AG10803 (cell line): ENCODE measurements at places on chromosomes 3 and 15.

DNA sequence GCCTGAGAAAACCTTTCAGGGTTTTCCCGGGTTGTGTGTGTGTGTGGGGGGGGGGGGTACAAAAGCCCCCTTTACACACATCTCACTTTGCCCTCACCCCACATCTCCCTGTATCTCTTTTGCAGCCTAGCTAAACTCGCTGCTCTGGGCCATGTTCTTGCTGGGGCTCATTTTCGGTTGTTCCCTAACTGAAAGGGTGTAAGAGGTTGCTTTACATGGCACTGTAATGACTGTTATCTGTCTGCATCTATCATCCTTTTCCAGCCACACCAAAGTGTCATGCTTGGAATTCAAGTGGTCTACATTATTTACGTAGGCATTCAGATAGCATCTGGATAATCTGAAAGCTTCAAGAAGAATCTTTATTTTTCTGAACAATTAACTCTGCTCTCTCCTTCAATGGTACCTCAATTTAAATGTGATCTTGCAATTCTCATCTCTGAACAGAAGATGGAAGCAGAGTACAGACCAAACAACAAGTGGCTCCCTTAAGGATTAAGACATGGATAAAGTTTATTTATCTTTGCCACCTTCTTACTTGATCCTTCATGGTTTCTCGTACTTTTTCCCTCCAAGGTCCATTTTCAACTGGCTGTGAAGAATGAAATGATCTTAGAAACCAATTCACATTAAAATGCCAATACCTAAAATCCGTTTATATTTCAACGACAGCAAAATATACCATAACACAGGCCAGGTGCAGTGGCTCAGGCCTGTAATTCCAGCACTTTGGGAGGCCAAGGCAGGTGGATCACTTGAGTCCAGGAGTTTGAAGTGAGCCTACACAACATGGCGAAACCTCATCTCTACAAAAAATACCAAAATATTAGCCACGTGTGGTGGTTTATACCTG is 34.9 kb downstream of the DCLK3 start:
- peak; percentile 65 for DNase-seq

GRCh38 chr3:13836658-13837587 is 42.9 kb downstream of the WNT7A start:
- no peak for DNase-seq

DNA sequence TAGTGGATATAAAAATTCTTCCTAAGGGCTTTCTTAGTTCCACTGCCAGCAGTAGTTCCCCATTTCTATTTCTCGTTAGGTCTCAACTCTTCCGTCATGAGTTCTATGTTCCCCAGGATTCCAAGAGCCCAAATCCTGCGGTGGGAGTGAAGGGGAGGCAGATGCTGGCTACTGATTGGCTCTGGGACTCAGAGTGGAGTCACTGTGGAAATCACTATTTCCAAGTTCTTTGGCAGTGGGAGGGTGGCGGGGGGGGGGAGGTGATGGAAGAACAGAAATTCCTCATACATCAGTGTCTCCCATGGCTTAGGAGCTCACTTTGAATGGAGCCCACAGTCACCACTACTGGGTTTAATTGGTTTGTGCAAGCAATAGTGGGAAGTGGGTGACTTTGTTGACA is 5.6 kb downstream of the CCR1 start:
- no peak for DNase-seq

GRCh38 chr15:38701149-38701548 is 136.5 kb upstream of the RASGRP1 start:
- DNase-seq = no peak

DNA sequence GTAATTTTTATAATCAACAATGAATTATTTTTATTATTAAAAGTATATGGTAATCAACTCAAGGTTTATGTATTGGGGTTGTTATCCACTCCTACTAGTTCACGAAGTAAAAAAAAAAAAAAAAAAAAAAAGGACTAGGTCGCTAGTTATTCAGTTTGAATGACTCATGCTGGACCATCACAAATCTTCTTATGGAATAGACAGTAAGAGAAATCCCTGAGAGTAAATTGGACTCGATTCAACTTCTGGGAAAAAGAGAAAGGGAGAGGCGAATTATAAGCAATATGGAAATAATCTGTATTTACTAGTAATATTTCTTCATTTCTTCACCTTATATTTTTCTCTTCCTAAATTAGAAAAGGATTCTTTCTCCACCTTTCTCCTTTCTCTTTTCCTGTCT is 2.0 kb downstream of the MYEF2 start:
- DNase-seq = no peak

DNA sequence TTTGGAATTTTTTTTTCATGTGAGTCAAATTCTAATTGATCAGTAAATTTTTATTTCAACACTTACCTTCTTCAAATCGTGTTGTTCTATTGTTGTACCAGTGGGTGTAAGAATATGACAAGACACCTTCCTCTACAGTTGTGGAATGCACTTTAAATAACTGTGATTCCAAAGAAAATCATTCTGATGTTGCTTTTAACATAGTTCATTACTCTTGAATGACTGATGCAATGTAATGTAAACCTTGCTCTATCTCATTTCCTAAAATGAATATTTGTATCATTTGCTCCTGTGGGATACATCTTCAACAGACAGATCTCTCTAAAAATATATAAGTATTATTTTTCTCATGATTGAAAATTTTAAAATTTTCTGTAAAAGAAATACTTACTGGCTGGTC is 313.4 kb downstream of the RBMS3 start:
- peak; percentile 68 for DNase-seq

- no peak for DNase-seq
Measured at GRCh38 chr3:133256787-133257483, 142.9 kb upstream of the BFSP2 start.

DNA sequence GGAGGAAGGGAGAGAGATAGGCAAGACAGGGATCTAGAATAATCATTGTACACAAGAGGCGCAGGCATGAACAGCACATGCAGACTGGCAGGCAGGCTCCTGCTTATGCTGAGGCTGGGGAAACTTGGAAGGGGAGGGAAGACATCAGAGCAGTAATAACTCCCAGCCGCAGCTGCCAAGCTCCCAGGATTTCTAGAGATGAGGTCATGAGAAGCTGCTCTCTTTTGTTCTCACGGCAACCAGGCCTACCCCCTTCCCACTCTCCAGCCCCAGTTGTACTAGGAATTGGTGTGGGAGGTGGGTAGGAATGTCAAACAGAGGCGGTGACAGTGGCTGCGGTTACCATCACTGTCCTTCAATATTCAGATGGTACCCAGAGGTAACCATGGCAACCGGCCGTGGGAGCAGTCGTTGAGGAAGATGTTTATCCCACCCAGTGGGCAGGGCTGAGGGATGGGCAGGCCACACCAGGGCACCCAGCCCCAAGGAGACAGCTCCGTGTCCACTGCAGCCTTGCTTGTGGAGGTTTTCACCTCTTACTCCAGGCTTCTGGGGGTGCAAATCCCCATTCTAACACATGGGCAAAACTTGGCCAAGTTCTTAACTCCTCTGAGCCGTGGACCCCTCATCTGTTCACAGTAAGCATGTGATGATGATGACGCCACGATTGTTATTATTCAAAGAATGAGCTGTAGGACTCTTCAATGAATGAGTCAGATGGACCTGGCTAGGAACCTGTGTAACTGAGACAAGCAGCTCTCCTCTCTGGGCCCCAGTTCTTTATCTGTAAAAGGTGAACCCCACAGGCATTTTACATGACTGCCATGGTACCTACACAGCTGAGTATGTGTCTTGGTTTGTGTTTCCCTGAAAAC is 360.8 kb upstream of the PROK2 start:
- DNase-seq = peak; percentile 95

- peak; percentile 19 for DNase-seq
Measured at GRCh38 chr3:56467108-56467507, 1.2 kb downstream of the ERC2 start.

DNA sequence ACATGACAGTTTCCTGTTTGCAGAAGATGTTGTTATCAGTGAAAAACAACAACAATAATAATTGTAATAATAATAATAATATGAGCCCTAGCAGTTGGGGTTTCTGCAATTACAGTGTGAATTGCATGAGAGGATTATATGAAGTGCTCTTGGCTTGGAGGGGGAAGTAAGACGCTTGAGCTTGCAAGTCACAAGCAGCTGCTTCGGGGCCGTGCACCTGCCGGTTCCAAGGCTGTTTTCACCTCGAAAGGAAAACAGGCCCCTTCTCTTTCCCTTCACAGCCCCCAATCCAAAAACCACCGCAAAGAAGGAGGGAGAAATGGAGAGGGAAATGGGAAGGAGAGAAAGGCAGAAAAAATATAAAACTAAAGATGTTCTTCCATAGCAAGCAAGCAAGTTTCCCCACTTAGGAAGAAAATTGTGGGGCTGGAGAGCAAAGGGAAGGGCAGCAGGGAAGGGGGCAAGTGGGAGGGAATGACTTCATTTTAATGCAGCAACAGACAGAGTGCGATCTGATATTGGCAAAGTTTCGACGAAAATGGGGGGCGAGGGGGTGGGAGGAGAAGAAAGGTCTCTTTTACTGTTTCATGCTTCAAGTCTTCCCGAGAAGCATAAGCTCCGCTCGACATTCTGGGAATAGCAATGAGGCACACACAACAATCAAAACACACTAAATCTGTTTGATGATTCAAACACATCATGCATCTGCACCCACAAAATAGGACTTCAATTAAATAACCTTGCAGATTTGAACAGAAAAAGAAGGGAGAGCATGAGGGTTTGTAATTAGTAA is 284.2 kb upstream of the ATP11B start:
- no peak for DNase-seq

- peak; percentile 84 for DNase-seq
Measured at GRCh38 chr15:59349680-59350420, 22.8 kb downstream of the MYO1E start.

DNA sequence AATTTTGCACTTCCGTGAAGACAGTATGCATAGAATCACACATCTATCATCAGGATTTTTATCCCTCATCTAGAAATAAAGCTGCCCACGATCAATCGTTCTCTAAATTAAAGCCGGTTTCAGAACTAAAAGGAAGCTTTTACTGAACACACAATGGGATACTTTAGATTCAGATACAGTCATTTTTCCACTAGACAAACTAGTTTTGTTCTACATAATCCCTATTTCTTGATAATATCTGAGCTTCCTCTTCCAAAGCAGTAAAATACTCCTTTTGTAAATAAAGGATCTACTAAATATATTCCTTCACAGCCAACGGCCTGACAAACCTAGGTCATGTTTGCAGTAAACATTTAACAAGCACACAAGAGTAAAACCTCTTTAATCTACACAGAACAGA is 2.0 kb upstream of the GANC start:
- DNase-seq = no peak

- DNase-seq = no peak
Measured at GRCh38 chr3:45736707-45737106, 47.5 kb downstream of the SACM1L start.

DNA sequence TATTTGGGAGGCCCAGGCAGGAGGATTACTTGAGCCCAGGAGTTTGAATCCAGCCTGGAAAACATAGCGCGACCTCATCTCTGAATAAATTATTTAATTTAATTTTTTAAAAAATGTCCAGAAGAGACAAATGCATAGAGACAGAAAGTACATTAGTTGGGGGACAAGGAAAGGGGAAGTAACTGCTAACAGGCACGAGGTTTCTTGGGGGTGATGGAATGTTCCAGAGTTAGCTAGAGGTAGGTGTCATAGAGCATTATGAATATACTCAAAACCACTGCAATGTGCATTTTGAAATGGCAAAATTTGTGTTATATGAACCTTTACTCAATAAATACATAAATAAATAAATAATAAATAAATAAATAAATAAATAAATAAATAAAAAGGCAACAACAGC is 31.7 kb upstream of the CYP11A1 start:
- DNase-seq = no peak

DNA sequence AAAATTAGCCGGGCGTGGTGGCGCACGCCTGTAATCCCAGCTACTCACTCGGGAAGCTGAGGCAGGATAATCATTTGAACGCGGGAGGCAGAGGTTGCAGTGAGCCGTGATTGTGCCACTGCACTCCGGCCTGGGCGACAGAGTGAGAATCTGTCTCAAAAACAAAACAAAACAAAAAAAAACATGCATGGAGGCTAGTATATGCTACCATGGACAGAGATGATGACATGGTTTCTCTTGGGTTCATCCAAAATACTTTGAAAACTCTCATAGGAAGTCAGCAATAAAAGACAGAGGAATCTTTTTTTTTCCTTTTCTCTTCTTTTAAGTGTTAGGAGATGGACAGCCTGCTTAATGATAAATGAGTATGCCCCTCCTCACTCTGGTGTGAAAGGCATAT is 137.7 kb upstream of the MB21D2 start:
- no peak for DNase-seq

GRCh38 chr15:62782071-62782841 is 260.3 kb upstream of the TPM1 start:
- peak; percentile 93 for DNase-seq
